ENCODE measurements at places on chromosomes 2 and 18. TPM values are rescaled to one million over a fixed set of nuclear protein-coding genes. Genes with fewer than 3 reads are reported as not detected.
A peak's percentile ranks its signal among the peaks of the same experiment; 100 is the strongest.

- DNase-seq = no peak
Observed at GRCh38 chr2:11677136-11678055, 7.4 kb upstream of the NTSR2 start.

- no peak for DNase-seq
Observed at GRCh38 chr18:48412339-48412929, 3.3 kb upstream of the ZBTB7C start.

DNA sequence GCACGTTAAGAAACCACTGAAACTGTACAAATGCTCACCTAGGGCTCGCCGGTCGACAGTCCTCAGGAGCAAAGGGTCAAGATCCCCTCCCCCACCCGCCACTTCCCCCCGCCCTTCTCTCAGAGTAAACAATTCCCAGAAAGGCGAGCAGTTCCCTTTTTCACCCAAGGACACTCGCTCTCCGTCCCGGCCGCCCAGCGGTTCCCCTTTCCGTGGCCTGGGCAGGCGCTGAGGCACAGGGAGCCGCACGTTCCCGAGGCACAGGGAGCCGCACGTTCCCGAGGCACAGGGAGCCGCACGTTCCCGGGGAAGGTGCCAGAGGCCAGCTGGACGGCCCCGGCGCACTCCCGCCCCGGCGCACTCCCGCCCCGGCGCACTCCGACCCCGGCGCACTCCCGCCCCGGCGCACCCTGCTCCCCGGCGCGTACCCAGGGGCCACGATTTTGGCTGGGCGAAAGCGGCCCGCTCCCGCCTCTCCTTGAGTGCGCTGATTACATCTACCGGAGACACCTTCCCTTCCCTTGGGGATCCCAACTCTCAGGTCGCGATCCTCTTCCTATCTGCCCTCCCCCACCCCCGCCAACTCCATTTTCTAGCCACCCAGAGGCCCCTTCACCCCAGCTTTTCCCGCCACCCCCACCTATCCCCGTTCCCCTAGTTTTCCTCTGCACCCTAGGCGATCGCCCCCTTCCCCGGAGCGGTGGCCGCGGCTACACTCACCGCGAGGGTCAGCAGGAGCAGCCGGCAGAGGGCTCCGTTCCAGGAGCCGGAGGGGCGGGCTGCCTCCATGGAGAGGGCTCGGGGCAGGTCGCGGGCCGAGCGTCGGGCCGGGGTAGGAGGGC lies 817 bp downstream of the DSC2 start:
- DNase-seq = no peak

- peak; percentile 39 for DNase-seq
Observed at GRCh38 chr2:158394453-158394852, 62.1 kb downstream of the CCDC148 start.

DNA sequence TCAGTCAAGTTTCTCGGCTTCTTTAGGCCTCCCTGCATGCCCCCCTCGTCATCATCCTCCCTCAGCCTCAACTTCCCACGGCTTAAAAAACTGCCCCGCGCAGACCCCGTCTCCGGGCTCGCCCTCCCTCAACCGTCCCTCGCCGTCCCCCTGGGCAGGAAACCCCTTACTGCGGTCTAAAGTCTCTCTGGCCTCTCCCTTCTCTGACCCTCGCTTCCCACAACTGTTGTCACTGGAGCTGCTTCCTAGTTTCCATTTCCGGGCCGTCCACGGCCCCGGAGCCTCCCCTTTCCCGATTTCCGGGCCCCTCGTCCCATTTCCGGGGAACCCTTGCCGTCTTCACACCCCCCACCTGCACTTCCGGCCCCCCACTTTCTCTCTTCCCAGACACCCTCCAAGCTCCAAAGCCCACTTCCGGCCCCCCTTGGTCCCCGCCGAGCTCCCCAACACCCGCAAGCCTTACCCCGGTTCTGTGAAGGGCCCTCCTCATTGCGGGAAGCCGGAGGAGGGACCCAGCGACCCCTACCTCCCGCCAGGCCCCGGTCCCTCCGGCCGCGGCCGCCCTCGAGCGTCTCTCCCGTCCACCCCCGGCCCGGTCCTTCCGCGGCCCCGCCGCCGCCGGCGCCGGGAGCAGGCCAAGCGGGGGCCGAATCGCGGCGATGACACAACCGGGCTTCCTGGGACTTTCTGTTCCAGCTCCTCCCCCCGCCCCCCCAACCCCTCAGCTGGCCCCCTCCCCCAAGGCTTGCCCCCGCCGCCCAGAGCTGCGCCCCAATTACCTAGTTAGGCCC lies 513 bp downstream of the TRIP12 start:
- peak; percentile 63 for DNase-seq

GRCh38 chr2:225462945-225463344 lies 63.4 kb downstream of the NYAP2 start:
- no peak for DNase-seq

DNA sequence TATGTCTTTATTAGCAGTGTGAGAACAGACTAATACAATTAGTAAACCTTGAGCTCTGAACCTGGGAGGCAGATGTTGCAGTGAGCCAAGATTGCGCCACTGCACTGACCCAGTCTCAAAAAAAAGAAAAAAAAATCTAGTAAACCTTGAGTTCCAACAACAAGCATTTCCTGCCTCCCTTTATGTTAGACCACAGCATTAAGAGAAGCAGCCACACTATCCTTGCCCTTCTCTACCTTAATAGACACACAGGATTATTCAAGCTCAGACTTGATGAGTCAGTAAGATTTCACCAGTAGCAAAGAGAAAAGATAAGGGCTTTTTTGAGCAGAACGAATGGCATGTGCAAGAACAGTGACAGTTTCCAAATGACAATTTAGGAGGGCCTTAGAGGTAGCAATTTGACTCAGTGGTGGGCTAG lies 18.0 kb upstream of the GLS start:
- DNase-seq = no peak

DNA sequence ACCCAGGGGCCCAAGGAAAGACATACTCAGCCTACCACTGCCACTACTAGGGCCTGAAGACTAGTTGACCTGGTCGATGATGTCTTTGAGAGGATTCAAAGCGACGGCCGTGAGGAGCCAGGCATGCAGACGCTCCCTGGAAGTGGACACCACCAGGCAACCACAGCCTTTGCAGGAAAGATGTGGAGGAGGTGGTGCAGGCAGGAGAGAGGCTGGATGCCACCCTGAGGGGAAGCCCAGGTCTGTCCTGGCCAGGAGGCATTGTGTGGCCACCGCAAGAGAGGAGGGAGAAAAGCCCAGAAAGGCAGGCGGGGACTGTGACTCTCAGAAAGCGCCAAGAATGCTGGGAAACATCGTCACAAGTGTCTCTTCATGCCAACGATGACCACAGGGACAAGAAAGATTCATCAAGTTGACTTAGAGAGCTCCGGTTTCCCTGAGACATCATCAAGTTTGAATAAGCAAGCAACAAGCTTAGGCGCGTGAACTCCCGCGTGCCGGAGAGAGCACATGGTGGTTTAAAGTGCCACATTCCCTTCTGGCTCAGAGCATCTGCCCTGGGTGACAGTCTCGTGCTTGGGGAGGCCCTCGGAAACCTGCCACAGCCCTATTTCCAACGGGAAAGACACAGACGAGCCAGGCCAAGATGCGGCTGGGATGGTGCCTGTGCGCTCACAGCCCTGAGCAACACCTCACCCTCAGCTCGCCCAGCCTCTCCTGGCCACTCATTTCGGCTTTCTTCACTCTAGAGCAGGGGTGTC lies 464.5 kb upstream of the SALL3 start:
- no peak for DNase-seq

- no peak for DNase-seq
Observed at GRCh38 chr2:111222204-111222866, 101.6 kb downstream of the BCL2L11 start.

DNA sequence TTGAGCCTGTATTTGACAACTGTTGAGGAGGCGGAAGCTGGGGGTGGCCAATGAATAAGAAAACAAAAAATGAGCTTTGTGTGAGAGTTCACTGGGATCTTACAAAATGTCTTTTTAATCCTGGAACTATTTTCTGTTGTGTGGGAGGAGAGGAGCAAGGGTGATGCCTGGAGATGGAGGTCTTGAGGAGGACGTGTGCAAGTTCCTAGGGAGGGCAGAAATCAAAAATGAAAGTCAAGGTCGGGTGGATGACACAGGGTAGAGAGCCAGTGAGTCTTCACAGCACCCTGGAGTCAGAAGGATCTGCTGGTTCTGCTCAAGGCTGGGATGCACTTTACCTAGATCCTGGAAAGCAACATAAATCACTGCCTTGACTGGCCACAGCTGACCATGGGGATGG lies 180.3 kb upstream of the PKDCC start:
- DNase-seq = no peak

DNA sequence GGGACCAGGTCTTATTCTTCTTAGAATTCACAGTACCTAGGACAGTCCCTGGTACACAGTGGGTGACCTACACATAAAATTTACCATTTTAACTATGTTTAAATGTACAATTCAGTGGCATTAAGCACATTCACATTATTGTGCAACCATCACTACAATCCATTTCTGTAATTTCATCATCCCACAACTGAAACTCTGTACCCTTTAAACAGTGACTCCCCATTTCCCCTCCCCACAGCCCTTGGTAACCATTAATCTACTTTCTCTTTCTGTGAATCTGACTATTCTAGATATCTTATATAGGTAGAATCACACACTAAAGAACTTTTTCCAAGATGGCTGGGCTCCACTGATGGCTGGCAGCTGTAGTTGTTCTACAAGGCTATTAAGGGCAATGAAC lies 41.6 kb downstream of the GFPT1 start:
- DNase-seq = no peak

- DNase-seq = no peak
Observed at GRCh38 chr2:225841314-225841713, 441.8 kb downstream of the NYAP2 start.

- no peak for DNase-seq
Observed at GRCh38 chr18:79682894-79683625, 3.5 kb downstream of the CTDP1 start.

DNA sequence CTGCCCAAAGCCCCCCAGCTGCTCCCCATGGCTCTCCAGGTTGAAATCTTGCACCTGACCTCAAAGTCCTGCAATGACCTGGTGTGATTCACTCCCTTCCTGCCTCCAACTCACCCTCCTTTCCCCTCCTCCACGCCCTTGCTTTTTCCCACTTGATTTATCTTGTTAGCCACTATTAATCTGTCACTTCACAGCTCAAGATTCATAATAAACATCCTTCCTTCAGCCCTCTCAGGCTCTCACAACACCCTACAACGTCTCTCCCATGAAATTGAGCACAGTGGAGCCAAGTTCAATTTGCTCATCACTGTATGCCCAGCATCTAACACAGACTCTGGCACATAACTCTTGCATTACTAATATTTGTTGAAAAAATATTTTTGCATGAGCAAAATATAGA lies 85.6 kb upstream of the SLC35G4 start:
- DNase-seq = no peak

HOXD13 gene
- total RNA-seq = 0.06 TPM

VWC2L gene
- not detected for total RNA-seq

RAX gene
- total RNA-seq = not detected

GPR45 gene
- total RNA-seq = 0.29 TPM

FAM237A gene
- not detected for total RNA-seq

ASPRV1 gene
- total RNA-seq = not detected

CD207 gene
- total RNA-seq = not detected

LYPD1 gene
- 75.9 TPM for total RNA-seq

CD28 gene
- total RNA-seq = not detected
